ENCODE measurements at places on chromosomes 3 and 15. TPM values are rescaled to one million over a fixed set of nuclear protein-coding genes. Genes with fewer than 3 reads are reported as not detected.

PPP1R14D gene
- 0.25 TPM for total RNA-seq

EPHB3 gene
- 6.3 TPM for total RNA-seq

TMEM108 gene
- 10.2 TPM for total RNA-seq

COPS2 gene
- 64.6 TPM for total RNA-seq

GOLGA8H gene
- total RNA-seq = 1.7 TPM

SCAMP5 gene
- total RNA-seq = 70.1 TPM

HRH1 gene
- not detected for total RNA-seq

FBXW12 gene
- total RNA-seq = 2.0 TPM

SLC51A gene
- total RNA-seq = 8.4 TPM

CACNA2D3 gene
- total RNA-seq = 4.0 TPM

Measured in WTC11 (cell line).